ENCODE measurements at places on chromosomes 16 and 17.

- no peak for DNase-seq
Measured at GRCh38 chr16:1689853-1690252, 11.8 kb downstream of the JPT2 start.

- DNase-seq = no peak
Measured at GRCh38 chr16:3076577-3076976, 11.1 kb downstream of the IL32 start.

DNA sequence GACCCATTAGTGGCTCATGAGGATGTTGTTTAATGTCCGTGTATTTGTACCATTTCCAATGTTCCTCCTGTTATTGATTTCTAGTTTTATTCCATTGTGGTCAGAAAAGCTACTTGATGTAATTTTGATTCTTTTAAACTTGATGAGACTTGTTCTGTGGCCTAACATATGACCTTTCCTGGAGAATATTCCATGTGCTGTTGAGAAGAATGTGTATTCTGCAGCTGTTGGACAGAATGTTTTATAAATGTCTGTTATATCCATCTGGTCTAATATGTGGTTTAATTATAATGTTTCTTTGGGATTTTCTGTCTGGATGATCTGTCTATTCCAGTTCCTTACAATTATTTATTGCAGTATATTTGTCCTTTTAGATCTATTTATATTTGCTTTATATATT, 2.9 kb upstream of the ABCA10 start:
- no peak for DNase-seq

- DNase-seq = no peak
Measured at GRCh38 chr16:87550495-87550961, 51.8 kb upstream of the JPH3 start.

DNA sequence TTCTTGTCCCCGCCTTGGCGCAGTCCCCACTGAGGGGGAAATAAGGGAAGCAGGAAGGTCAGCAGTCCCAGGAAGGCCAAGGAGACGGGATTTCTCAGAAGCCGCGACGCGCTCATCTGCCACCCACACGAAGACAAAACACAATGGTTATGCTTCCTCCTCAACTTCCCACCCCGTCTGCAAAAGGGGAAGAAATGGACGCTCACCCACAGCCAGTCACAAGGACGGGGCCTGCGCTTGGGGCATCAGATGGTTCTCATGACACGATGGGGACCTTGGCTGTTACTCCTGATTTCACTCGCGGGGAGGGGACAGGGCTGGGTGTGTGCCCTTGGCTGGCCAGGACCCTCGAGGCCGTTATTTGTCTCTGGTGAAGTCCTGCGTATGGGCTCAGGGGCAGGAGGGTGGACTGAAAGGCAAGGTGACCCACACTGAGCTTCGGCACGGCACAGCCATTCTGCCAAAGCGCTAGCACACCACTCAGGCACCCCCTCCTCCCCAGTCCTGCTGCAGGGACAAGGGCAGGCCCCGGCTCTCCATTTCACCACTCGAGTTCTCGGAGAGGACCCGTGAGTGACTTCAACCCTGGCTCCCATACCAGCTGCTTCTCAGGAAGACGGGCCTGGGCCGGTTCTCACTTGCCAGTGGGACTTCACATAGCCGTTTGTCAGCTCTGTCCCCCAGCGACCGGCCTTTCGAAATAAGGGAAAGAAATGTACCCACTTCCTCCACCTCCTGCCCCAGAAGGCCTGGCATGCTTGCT, 84.5 kb downstream of the ABR start:
- no peak for DNase-seq

DNA sequence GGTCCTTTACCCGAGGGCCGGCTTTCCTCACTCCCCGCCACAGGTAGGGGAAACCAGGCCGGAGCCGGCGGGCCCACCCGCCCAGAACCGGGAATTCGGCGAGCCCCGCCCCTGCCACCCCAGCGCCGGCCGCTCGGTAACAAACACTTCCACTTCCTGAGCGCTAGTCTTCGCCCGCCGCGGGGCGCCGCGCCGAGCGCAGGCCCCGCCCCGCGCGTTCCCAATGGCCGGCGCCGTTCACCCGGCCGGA, 224 bp upstream of the NHERF1 start:
- no peak for DNase-seq

DNA sequence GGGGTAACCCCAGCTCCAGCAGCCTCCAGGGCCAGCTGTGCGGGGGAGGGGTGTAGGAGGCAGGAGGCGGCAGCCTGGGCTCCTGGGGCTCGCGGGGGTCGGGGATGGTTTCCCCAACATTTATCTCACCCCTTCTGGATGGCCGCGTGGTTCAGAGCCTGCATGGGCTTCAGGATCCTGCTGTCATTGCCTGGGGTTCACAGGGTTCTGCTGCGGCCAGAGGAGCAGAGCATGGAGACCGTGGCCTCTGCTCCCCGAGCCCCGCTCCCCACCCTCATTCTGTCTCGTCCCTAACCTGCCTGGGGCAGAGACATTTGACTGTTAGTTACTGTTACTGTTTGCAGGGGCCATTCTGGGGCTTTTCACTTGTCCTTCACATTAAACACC, 4.9 kb downstream of the MYADML2 start:
- DNase-seq = no peak

DNA sequence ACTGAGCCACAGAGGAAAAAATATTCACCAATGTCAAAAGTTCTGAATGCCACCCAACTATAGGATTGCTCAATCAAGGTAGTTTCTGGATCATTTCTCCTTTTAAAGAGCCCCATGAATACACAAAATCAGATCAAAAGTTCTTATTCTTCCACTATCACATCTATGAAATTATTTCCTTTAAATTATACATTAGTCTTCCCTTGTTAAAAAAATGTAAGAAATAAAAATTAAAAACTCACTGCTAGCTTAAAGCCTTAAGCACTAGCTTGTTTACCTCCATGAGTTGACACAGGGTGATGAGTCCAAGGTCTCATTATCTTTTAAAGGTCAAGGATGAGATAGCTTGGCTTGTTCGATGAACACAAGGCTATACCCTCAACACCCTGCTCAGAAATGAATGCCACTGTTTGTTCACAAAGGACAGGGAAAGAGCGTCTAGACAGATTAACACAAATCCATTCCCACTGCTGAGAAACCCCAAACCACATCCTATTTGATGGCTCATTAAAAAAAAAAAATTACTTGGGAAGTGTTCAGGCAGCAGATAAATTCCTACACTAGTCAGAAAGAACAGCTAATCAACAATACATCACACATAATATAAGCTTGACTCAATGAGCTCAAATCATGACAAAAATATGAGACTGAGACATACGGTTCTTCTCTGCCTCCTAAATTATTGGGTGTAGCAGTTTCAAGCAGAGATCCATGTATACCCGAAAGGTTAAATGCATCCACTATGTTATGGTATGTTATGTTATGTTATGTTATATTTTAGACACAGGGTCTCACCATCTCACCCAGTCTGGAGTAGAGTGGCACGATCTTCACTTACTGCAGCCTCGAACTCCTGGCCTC, 118.9 kb downstream of the PARN start:
- DNase-seq = peak; percentile 40

DNA sequence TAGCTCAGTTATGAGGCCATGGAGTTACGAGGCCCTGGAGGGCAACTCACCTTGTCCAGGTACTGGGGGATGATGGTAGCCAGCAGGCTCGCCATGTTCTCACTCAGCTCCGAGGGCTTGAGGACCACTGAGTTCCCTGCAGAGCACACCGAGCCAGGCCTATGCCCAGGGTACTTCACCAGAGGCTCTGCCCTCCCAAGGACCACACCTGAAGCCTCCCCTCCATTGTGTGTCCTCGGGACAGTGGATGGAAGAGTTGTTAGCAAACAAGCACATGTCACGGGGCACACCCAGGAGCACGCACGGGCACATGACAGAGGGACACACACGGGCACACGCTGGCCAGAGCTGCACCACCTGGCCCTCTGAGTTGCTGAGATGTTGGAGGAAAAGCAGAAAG, 5.6 kb downstream of the ALDH3A1 start:
- DNase-seq = no peak

GRCh38 chr17:73513426-73513825, 130.8 kb downstream of the SDK2 start:
- no peak for DNase-seq

- DNase-seq = no peak
Measured at GRCh38 chr16:82504836-82505235, 121.9 kb upstream of the CDH13 start.

- no peak for DNase-seq
Measured at GRCh38 chr16:52434224-52434623, 112.7 kb downstream of the TOX3 start.

- no peak for DNase-seq
Measured at GRCh38 chr16:72166151-72166550, 5.8 kb downstream of the PMFBP1 start.

DNA sequence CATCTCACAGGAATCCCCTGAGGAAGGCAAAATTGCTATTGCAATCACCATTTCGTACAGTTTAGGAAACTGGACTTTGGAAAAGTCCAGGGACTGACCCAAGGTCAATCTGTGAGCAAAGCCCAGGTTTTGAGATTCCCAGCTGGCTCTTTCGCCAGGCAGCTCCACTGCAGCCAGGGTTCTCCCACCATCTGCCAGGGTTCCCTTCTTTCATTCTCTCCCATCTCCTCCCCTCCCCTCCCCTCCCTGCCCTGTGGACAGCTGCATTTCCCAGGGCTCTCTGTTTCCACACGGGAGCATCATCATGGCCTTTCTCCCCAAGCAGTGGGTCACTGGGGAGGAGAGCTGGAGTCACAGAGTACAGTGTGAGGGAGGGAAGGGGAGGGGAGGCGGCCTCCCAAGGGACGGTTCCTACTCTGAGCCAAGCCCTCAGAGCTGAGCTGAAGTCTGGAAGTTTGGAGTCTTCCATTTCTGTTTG, 11.9 kb upstream of the GSDMA start:
- no peak for DNase-seq

DNA sequence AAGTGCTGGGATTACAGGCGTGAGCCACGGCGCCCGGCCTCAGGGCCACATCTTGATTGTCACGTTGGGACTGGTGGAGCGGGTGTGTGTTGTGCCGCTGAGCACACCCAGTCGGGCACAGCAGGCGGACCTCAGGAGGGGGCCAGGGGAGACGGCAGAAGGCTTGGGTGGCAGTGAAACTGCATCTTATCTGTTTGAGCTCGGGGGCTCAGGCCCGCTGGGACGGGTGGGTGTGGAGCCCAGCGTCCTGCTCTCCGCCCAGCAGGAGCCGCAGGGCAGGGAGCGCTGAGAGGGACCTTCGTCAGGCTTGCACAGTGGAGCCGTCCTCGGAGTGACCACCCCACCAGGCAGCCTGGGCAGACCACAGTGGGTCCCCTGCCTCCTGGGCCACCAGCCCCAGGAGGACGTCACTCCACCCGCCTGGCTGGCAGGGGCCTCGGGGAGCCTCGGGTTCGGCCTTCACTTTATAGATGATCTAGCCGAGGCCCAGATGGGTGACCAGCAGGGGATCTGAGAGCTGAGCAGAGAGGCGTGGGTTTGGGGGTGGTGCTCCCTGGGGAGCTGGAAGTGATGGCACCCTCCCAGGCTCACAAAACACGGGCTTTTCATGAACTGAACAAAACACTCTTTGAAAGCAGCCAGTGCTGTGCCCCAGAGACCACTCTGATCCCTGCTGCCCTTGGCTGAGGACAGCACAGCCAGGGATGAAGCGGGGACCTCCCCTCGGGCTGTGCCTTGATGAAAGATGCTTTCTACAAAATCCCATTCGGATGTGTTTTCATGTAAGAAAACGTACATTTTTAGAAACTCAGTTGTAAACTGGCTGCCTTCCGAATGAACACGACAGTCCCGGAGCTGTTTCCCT, 181.1 kb downstream of the SEC14L1 start:
- no peak for DNase-seq

DNA sequence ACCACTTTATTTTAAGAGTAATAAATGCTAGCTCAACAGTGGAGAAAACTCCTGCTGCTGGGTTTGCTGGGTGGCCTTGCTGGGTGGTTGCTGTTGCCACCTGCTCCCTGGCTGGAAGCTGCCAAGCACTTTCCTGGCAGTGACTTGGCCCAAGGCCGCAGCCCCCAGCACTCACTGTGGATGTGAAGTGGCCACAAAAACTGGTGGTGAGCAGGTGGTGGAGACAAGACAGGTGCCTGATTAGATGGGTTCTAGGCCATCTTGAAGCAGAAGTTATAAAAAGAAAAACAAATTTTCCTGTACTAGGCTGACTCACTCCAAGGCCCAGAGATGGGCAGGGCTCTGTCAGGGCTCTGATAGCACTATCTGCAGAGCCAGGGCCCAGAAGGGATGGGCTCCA, 224.7 kb upstream of the NLRP1 start:
- no peak for DNase-seq

- DNase-seq = no peak
Measured at GRCh38 chr17:3547628-3548027, 10.0 kb downstream of the TRPV3 start.

DNA sequence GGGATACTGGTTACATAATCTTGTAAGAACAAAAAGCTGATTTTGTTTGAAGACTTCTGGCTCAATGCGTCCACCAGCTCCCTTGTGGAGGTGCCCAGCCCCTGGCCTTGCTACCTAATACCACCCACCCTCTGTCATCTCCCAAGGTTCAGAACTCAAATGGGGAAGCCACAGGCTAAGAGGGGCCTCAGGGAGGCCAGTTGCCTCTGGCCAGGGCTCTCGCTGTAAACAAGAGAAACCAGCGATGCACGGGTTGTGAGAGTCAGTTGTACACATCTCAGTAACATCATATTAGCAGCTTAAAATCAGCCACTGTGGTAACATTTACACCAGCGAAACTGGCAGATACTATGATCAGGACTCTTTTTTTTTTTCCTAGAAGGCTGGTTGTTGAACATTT, 6.0 kb downstream of the TEKT5 start:
- no peak for DNase-seq

DNA sequence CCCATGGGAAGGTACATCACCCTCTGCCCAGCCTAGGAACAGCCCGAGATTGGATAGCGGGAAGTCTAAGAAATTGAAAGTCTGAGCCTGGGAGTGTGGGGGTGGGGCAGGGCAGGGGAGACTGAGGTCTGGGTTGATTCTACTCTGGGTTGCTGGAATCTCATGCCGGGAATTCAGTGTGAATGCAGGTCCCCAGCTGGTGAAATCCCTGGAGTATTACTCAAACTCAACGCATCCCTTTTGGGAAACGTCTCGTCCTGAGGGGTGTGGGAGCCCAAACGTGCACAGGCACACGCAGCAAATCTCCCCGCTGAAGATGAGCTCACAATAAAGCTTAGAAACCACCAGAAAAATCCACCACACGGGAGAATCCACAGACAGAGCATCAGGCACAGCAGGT, 55.4 kb downstream of the SOCS1 start:
- no peak for DNase-seq

Data from SW480 (cell line).